GM12892 (cell line): ENCODE measurements at places on chromosomes 16 and 17.

- DNase-seq: no peak
These were observed 316.6 kb downstream of the CDH13 start for GRCh38 chr16:82943371-82943770.

DNA sequence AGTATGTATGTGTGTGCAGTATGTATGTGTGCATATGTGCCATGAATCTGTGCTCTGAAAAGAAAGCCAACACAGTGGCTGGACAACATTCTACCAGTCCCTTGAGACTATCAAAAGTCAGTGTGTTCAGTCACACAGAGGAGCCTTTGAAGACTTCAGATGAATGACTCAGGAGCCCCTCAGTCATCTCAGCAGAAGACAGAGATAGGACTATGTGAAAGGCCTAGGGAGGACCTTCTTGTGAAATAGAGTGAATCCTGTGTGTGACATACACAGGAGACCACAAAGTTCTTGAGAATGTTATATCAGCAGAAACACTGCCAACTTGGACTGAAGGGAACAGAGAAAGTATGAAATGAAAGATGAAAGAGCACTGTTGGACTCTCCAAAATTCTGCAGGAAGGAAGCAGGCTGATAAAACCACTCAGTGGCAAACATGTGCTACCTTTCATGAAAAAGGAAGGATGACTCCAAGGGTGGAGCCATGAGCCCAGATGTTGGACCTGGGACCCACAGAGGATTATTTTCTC lies 108.4 kb downstream of the METRNL start:
- DNase-seq: no peak

DNA sequence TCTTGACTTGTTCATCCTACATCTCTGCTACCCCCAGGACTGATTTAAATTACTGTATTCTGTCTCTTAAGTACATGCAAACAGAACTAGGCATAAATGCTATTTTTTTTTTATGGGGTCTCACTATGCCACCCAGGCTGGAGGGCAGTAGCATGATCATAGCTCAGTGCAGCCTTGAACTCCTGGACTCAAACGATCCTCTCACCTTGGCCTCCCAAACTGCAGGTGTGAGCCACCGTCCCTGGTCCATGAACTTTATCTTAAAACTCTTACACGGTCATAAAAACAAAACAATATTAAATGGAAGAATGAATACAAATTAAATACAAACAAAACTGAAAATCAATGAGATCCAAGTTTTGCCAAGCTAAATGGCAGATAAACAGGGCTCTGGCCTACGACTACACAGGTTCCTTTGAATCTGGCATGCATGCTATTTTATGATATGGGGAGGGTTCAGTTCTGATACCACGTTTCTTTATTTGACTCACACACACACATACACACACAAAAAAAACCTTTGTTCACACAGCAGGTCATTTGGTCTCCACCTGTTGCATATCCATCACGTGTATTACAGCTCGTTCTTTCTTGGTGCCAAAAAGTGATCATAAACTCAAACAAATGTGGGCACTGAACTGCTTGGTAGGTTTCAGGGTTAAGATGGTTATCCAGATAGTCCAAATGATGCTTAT lies 1.1 kb upstream of the PKD1L3 start:
- DNase-seq: no peak

DNA sequence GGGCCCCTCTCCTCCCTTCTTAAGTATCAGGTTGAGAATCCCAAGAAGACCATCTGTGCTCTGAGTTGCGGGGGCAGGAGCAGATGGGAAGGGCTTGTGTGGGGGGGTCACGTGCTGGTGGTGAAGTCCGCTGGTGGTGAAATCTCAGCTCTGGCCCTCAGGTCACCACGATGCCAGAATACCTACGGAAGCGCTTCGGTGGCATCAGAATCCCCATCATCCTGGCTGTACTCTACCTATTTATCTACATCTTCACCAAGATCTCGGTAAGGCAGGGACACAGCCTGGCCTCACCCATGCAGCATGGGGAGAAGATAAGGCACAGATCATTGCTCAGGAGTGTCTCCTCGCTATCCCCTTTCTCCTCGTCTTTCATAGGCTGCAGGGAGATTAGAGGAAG lies 29.7 kb downstream of the SLC5A11 start:
- no peak for DNase-seq

DNA sequence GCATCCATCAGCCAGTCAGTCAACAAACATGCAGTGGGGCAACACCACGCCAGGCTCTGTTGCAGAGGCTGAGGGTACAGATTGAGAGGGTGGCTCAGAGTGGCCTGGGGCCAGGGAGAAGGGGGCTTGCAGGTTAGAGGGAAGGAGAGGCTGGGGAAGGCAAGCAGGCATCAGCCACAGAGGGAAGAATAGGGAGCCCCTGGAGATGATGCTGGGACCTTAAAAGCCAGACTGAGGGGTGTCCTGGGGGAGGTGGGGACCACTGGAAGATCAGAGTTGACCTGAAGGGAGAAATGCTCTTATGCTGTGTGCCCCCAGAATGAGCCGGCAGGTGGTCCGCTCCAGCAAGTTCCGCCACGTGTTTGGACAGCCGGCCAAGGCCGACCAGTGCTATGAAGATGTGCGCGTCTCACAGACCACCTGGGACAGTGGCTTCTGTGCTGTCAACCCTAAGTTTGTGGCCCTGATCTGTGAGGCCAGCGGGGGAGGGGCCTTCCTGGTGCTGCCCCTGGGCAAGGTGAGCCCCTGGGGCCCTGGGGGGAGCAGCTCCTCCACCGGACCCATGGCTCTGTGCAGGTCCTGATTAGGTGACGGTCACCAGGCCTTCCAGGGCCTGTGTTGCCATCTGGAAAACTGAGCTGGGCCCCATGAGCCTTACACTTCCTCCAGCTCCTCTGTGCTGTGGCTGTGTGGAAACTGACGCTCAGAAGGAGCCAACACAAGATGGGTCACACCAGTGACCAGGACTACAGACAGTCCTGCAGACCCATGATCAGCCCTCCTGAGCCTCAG lies 1.7 kb downstream of the CORO1A start:
- no peak for DNase-seq

DNA sequence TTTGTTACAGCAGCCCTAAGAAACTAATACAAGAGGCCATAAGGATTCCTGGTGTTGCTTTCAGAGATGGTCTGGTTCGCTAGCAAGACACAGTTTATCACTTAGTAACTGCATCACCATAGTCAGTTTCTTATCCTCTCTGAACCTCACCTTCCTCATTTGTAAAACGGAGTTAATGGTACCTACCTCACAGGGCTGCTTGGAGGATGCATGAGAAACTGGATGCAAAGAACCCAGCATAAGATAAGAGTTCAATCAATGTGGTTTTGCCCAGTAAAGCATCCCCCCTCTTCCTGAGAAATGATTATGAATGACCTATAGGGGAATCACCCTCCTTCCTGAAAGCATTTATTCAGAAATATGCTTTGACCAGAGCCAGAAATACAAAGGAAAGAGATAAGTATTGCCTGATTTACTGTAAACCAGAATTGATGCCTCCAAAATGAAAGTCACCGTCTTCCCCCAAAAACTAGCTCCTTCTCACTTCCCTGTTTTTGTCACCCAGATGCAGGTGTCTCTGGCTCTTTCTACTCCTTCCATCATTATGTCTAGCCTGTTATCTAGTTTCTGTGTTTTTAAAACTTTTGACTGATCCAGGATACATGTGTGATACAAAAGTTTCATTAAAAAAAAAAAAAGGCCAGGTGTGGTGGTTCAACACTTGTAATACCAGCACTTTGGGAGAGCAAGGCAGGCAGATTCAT lies 2.8 kb upstream of the TEFM start:
- no peak for DNase-seq

GRCh38 chr16:49537924-49538459 lies 164.4 kb downstream of the C16orf78 start:
- DNase-seq: no peak

GRCh38 chr17:57513569-57513968 lies 231.5 kb downstream of the CCDC182 start:
- no peak for DNase-seq

DNA sequence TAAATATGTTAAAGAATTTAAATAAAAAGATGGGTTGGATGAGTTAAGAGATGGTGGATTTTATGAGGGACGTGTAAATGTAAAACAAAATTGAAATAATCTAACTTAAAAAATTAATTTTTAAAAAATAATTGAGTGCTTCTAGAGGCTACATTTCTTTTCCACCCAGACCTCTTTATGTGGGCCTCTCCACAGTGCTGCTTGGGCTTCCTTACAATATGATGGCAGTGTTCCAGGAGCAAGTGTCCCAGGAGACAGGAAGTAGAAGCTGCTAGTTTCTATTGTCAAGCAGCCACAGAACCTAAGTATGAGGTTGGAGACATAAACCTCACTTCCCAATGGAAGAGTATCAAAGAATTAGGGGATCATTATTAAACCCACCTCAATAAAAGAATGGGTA lies 205.7 kb upstream of the CPHXL start:
- no peak for DNase-seq

DNA sequence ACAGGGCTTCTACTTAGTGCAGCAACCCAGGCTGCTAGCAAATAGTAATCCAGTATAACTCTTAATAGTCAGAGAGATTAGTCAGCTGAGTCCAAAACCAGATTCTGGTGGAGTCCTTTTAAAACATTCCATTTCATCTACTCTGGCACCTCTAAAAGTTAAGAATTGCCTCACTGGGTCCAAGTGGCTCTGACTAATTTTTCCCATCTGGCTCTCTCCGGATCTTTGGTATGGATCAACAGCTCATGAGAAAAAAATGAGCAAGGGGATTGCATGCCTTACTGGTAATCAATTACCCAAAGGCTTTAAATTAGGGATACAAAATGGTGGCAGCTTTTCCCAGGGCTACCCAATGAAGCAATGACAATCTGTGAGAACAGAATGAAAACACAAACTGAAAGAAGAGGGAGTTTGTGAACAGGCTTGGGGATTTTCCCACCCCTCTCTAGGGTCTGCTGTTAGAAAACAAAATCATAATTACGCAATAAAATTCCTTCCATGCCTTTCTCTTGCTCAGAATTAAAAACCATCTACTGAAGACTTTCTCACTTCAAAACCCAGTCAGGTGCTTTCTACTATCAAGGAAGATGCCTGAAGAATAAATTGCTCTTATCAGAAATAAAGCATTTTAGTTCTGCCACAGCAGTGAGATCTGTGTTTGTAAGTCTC lies 84.6 kb upstream of the PMFBP1 start:
- no peak for DNase-seq

- DNase-seq: no peak
These were observed 21.9 kb upstream of the SSTR2 start for GRCh38 chr17:73142872-73143381.

- no peak for DNase-seq
These were observed 27.7 kb upstream of the GOSR1 start for GRCh38 chr17:30449480-30449879.

DNA sequence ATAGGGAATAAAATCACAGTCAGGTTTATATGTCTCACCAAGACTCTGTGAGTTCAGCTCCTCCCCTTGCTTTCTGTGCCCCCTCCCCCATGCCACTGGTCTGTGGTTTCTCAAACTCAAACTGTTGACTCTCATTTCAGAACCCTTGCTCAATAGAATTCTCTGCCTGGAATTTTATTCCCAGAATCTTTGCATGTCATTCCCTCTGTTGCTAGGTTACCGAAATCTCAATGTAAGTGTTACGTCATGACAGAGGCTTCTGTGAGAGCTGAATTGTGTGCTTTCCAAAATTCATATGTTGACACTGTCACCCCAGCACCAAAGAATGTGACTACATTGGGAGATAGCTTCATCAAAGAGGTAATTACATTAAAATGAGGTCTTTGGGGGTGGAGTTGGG lies 1938.8 kb downstream of the TP53TG3F start:
- no peak for DNase-seq

DNA sequence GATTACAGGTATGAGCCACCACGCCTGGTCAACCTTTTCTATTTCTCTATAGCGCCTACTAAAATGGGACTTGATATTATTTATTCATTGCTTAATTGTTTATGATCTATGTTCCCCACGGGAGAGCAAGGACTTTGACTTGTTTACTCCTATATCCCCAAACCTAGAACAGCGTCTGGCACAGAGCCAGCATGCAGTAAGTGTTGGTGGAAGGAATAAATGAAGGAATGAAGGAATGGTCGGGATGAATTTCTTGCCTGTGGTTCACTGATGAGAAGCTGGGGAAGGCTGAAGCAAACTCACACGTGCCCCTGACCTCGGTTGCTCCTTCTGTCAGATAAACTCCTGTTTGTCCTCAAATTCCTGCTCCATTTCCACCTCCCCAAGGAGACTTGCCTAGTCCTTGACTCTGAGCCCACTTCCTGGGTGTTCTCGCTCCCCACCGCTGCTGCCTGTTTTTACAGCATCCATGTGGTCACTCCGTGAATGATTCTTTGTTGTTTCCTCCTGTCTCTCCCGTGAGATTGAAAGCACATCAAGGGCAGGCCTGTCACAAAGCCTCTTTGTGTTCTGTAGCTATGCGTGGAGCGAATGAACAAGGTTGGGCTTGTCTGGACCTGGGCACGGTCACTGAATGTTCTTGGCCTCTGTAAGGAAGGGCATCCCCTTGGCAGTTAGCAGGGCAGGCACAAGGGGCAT lies 17.3 kb downstream of the C17orf100 start:
- no peak for DNase-seq
